ENCODE measurements at places on chromosomes 6 and 20.
A peak's percentile ranks its signal among the peaks of the same experiment; 100 is the strongest.

DNA sequence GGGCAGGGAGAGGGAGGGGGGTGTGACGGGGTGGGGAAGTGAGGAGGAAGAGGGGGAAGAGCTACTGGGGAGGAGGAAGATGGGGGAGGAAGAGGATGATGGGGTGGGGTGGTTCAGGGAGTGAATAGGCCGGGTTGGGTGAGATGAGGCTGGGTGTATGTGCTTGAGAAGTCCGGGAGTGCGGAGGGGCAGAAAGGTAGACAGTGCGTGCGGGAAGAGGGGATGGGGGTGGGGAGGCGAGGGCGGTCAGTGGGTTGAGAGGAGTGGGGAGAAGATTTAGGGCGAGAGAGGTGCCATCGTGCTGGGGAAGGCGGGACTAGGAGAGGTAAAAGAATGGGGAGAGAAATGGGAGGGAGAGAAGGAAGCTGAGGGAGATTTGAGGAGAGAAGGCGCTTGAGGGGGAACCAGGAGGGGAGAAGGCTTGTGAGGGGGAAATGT is 30.9 kb upstream of the NOTCH4 start:
- DNase-seq = no peak

DNA sequence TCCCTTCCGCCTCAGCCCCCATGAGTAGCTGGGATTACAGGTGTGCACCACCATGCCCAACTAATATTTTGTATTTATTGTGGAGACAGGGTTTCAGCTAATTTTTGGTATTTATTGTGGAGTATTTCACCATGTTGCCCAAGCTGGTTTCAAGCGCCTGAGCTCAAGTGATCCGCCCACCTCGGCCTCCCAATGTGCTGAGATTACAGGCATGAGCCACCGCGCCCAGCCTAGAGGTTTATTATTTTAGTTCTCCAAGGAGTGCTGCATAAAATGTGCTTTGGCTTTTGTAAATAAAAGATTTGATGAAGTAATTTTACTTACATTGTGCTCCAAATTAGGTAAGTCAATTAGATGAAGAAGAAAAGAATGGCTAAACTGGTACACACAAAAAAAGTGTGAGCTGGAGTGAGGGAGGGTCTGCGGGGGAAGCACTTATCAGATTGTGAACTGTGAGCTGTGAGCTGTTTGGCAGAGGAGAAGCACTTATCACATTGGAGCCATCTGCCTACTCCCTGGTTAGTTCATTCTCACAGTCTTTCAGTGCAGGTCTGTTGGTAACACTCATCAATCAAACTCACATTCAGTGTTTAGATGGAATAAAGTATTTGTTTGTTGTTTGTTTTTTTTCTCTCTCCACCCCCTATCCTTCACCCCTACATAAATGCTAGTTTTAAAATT is 398.0 kb downstream of the EPHA7 start:
- DNase-seq = no peak

DNA sequence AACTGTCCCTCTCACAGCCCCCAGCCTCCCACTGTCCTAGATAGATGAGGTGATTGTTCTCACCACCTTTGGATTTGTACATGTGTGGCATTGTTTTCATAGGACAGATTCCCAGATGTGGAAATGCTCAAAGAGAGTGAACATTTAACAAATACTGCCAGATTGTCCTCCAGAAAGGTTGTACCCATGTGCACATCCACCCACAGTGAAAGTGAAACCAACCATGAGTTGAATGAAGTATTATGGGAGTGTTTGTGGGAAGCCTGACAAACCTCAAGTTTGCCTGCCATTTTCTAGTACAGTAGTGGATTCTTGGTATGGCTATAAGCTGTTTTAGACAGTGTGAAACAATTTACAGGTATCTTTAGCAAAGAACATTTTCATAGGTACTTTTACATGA is 42.7 kb downstream of the ANKRD6 start:
- no peak for DNase-seq

DNA sequence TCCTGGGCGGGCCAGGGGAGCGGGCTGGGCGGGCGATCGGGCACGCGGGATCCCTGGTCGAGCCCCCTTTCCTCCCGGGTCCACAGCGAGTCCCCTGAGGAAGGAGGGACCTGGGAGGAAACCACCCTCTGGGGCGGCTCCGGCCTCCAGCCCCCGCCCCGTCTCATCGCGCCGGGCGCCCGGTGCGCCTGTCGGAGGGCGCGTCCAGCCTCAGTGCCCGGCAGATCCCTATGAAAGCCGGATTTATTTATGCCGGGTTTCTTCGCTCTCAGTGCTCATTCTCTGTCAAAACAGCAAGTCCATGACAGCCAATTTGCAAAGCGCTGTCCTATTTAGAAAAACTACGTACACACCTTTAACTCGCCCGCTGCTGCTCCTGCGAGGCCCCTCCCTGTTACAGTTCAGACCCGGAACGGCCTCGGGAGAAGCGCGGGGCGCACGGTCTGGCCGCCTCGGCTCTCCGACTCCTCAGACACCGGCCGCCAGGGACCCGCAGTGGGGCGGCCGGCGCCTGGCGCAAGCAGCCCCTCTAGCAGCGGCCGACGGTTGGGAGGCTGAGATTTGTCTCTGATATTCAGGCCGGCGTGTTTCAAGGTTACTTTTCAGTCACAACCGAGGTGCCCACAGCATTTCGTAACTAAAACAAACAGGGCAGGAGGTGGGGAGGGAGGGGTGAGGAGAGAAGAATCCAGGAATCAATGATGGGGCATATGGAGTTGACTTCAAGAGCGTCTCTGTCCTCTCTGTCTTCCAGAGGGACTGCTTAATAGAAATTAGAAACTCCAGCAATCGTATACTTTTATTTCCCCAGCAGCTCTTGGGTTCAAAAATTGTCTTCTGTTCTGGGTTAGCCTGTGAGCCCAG is 782 bp upstream of the FOXA2 start:
- DNase-seq = no peak

- DNase-seq = no peak
Observed at GRCh38 chr6:170149681-170150589, 140.9 kb downstream of the DLL1 start.

GRCh38 chr20:17158701-17159100 is 68.1 kb upstream of the PCSK2 start:
- DNase-seq = no peak

DNA sequence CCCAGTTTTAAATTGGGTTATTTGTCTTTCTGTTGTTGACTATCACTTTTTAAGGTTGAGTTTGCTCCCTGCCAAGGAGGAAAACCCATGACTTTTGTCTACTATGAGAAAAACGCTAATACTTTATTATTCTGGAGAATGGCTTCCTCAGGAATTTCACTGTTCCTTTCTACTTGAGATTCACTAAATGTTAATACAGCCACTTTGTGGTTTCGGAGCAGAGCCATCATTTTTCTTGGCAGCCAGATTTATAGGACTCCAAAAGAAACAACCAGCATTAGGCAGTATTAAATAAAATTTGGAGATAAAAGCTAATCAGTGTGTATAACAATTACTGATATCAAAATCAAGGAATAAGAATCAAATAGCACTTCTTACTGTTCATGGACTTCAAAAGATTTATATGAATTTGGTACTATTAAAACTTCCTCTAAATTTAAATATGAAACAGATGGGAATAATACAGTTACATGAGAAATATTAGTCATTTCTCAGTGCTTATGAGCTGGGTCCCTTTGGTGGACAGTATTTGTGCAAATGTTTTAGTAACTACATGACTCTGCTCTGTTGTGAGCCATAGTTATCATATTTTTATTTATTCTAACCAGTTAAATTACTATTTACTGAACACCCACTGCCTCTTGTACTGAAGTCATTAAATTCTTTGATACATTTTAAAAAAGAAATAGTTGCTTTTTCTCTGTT is 64.1 kb upstream of the FBXO30 start:
- no peak for DNase-seq

DNA sequence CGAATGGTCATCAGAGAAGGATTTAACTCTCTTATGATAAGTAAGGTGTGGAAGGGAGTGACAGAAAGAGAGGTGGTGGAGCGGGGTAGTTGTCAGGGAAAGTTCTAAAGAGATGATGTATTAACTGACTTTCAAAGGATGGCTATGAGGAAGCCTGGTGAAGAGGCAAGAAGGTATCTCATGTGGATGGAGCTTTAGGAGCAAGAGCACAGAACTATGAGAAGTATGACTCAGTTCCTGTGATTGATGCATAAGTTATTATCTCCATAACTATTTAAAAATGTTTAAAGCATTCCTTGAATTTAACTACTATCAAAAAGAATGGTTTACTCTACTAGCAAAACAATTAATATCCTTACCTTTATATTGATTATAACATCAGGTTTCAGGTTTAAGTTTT is 28.8 kb downstream of the AK9 start:
- peak; percentile 63 for DNase-seq

- no peak for DNase-seq
Observed at GRCh38 chr6:117344444-117345291, 79.3 kb downstream of the VGLL2 start.

DNA sequence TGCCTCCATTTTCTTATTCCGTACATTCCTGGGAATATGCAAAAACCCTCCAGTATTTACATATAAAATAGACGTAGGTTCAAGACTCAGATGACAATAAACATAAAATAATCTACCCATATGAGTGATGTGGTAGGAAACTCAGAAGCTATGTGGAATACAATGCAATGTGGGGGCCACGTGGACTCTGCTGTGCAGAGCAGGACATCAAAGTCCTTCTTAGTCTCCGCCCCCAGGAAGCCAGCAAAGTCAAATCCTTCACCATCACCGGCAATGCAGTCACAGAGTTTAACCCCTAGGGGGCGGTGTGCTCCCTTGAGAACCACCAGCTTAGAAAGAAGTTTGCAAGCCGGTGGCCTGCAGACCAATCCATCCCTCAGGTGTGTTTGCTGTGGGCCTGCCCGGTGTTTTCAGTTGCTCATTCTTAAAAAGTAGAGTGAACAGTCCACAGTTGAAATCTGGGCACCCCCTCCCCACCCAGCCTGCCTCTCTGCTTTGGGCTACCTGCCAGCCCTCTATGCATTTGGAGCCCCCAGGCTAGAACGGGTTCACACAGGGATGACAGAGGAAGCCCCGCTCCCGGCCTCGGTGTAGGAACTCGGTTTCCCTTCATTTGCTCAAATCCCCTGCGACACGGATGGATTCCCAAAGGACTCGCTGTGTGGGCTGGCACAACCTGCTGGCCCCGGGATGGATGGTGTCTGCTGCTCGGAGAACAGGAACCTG is 59.9 kb downstream of the SULF2 start:
- DNase-seq = peak; percentile 81

GRCh38 chr20:48718786-48719578 is 108.8 kb downstream of the PREX1 start:
- peak; percentile 47 for DNase-seq

- DNase-seq = no peak
Observed at GRCh38 chr6:63926258-63926780, 290.7 kb downstream of the PHF3 start.

Data from ELR (cell line).